ENCODE measurements at places on chromosomes 2 and 18.

GRCh38 chr18:63105636-63106316 lies 213.8 kb downstream of the BCL2 start:
- DNase-seq: no peak

DNA sequence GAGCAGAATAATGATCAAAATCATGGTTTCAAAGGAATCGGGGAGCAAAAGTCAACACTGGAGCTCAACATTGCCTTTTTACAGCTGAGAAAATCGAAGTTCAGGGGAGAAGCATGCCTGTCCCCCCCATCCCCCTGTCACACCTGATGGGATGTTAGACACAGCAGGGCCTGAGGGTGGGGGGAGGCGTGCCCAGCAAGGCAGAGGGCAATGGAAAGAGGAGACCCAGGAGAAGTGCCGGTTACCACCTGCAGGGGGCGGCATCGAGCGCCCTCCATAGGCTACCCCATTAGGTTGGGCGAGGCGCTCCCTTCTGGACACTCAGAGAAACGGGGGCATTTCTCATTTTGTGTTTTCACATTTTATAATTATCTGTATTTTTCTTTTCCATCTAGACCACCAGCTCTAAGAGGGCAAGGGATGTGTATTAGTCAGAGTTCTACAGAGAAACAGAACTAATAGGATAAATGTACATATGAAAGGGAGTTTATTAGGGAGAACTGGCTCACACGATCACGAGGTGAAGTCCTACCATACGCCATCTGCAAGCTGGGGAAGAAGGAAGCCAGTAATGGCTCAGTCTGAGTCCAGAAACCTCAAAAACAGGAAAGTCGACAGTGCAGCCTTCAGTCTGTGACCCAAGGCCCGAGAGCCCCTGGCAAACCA lies 271.3 kb downstream of the LRATD1 start:
- DNase-seq: no peak

DNA sequence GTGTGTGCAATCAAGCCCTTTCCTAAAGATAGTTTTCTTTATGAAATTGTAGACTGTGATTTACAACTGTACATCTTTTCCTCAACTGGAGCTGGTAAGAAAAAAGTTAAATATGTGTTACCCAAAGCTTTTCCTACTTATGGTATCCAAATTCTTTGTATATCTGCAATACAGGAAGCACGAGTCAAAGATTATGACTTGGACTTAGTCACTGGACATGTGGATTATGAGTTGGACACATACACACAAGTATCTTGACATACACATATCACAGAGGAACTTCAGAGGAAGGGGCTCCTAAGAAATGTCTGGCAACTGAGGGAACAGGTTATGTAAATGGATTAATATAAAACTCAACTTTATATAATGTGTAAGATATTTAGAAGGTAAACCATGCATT lies 35.2 kb downstream of the PRELID3A start:
- peak; percentile 13 for DNase-seq

GRCh38 chr2:108612153-108612513 lies 77.9 kb downstream of the LIMS1 start:
- peak; percentile 29 for DNase-seq

DNA sequence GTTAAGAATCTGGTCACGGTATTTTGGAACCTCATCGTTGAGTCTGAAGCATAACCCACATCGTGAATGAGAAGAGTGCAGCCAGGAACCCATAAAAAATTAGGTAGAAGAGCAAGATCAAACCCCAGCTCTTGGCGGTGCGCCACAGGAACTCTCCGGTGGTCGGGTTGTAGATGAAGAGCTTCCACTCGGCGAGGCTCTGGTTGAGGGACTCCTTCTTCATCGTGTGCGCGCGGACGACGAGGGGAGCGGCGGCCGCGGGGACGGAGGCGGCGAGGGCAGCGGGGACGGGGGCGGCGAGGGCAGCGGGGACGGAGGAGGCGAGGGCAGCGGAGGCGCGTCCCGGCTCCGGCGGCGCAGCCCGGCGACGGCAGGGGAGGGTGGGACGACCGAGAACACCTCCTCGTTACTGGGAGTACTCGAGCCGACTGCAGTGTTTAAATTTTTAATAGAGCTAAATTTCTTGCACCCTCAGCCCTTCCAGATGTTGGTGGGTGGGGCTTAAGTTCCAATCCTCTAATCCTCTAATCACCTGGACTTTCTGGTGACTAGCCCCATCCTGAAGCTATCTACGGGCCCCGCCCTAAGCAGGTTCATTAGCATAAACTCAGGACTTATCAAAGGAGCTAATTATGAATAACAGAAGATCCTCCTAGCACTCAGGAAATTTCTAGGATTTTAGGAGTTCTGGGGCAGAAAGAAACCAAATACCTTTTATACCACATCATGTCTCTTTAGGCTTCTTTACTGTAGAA lies 20.4 kb upstream of the PAPOLG start:
- DNase-seq: no peak

GRCh38 chr2:33322612-33323011 lies 153.8 kb upstream of the RASGRP3 start:
- DNase-seq: no peak

DNA sequence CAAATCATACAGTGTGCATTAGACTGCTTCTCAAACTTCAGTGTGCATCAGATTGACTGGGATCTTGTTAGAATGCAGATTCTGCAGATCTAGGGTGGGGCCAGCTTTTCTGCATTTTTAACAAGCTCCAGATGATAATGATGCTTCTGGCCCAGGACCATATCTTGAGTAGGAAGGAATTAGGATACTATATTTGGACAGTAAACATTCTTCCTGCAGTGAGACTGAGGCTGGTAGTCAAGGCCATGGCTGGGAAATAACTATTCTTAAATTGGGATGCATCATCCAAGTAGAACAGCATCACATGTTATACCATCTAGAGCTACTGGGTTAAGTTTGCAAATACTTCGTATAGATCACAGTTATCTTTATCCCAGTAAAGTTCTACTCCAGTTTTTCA lies 28.4 kb upstream of the ARMC9 start:
- peak; percentile 89 for DNase-seq

DNA sequence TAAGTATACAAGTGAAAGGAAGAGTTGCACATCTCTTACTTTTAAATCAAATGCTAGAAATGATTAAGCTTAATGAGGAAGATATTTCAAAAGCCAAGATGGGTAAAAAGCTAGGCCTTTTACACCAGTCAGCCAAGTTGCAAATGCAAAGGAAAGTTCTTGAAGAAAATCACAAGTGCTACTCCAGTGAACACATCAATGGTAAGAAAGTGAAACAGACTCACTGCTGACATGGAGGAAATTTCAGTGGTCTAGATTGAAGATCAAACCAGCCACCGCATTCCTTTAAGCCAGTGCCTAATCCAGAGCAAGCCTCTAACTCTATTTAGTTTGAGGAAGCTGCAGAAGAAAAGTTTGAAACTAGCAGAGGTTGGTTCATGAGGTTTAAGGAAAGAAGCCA lies 79.1 kb downstream of the RBBP8 start:
- no peak for DNase-seq

DNA sequence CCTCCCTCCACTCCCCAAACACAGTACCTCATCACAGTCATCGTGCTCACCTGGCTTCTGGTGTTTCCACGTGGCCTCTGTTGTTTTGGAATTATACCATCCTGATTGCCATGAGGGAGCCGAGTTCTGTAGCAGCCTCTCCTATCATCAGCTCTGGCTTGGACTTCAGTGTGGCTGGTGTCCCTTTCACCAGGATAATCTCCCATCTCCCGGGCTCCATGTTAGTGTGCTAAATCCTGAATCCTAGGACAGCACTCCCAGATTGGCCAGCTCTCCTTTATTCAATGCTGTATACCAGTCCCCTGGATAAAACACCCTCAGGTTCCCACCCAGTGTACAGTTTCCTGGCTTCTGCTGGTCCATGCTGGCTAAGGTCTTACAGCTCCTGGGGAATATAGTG lies 53.3 kb downstream of the LONRF2 start:
- DNase-seq: no peak

DNA sequence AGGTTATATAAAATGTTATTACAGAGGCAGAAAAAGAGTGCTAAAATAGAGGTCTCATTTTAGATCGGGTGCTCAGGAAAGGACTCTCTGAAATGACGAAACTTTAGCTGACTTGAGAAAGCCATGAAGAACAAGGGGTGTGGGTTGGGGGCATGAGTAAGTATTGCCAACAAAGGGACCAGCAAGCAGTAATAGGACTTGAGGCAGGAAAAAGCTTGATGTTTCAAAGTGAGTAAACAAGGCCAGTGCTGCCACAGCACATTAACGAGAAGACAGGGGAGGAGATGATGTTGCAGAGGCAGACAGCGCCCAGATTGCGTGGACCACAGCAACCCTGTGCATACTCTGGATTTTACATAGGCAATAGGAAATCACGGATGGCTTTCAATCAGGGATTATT lies 318.8 kb downstream of the ZEB2 start:
- no peak for DNase-seq

DNA sequence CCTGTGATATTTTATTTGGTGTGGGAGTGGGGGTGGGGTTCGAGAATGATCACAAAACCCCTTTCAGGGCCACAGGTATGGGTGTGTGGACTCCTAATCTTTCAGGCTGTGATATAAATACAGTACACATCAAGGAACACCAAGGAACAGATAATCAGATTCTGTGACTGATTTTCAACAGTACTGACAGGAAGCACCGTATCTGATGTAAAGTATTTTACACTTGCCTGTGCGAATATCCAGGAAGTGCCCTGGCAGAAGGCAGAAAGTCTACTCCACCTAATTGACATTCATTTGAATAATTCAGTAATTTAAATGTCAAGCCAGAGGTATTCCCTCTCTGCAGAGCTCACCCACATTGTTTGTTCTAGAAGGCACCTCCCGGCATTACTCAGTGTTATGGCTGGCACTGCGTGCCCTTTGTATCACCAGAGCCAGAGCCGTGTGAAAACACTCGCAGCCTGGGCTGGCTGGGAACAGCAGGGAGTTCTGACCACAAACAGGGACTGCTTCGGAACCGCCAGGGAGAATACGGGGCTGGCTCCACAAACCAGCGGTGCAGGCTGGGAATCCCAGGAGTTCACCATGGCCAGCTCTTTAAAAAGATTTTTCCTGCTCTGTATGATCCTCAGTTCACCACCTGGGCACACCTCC lies 91.8 kb downstream of the ACVR1 start:
- DNase-seq: no peak

GRCh38 chr2:180604077-180604476 lies 376.3 kb upstream of the UBE2E3 start:
- no peak for DNase-seq

GRCh38 chr2:43605079-43605655 lies 9.3 kb upstream of the THADA start:
- DNase-seq: peak; percentile 57

DNA sequence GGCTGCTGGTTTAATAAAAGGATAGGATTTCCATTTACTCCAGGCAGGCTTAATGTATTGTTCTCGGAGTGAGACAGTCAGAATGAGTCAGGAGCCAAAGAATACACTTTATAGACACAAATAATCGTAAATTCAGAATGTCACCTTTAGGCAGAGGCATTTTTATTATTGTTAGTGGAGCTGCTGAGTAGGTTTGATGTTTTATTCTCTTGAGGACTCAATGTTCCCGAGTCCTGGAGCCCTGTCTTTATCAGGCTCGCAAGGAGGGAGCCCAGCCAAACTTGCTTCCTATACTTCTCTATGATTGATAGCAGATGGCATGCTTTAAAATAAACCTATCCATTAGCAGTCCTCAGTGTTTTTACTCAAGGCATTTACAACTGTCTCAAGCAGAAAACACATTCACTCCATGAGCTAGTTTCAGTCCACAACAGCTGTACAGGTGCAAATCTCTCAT lies 492.3 kb upstream of the ZEB2 start:
- no peak for DNase-seq

GRCh38 chr2:105570757-105571156 lies 171.9 kb upstream of the FHL2 start:
- DNase-seq: no peak

- DNase-seq: no peak
Observed at GRCh38 chr2:23660237-23660636, 266.7 kb downstream of the ATAD2B start.

GRCh38 chr2:23791030-23791429 lies 135.9 kb downstream of the ATAD2B start:
- peak; percentile 85 for DNase-seq

DNA sequence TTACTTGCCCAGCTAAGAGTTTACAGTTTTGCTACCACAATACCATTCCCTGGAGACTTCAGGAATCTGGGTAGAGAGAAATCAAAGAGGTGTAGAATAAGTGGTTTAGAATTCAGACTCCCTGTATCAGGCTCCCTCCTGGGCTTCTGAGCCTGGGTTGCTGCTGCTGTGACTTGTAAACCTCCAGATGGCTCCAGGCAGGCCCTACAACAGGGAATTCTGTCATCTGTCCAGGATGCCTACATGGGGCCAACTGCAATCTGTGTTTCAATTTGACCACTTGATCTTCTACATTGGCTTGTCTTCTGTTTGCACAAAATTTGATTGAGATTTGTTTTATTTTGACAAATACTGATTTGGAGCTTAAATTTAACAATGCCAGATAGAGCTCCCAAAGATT lies 183.9 kb downstream of the RAD51AP2 start:
- no peak for DNase-seq

DNA sequence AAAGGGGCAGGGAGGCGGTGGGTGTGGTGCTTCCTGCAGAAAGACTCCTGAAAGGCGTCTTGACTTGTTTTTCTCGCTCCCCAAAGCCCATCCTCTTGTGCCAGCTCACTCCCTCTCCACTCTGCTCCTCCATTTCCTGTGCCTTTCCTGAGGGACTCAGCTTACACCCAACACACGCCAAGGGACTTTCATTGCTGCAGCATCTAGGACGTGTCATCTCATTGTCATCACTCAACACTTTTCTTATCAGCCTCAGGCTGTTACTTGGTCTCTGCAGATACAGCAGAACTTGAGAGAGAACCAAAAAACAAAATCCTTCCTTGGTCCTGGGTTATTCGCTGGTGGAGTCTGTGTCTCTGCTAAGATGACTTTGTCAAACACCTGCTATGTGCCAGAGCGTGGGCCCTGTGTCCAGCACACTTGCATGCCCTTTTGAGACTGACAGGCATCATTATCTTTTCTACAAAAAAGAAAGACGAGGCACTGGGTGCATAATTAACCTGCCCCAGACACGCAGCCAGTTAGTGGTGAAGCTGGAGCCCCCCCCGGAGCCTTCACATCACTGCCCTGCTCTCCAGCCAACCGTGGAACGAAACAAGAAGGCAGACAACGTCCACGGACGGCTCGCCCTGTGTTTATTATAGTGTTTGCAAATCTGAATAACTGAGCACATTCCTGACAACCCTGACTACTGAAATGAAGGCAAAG lies 261.7 kb upstream of the HDAC4 start:
- DNase-seq: no peak

GRCh38 chr2:201186982-201187381 lies 4.0 kb downstream of the CASP10 start:
- no peak for DNase-seq

GRCh38 chr2:61426267-61426897 lies 44.5 kb downstream of the USP34 start:
- DNase-seq: no peak

- no peak for DNase-seq
Observed at GRCh38 chr2:128687565-128687964, 368.9 kb upstream of the HS6ST1 start.

- no peak for DNase-seq
Observed at GRCh38 chr2:233855345-233855744, 1.0 kb upstream of the HJURP start.

- DNase-seq: no peak
Observed at GRCh38 chr18:2204736-2205135, 366.6 kb downstream of the METTL4 start.
